ENCODE measurements at places on chromosomes 13 and 19.

- DNase-seq: peak; percentile 68
These were observed 43.1 kb downstream of the CEBPG start for GRCh38 chr19:33416307-33417215.

- DNase-seq: no peak
These were observed 681.3 kb upstream of the SLITRK1 start for GRCh38 chr13:84563611-84564010.

DNA sequence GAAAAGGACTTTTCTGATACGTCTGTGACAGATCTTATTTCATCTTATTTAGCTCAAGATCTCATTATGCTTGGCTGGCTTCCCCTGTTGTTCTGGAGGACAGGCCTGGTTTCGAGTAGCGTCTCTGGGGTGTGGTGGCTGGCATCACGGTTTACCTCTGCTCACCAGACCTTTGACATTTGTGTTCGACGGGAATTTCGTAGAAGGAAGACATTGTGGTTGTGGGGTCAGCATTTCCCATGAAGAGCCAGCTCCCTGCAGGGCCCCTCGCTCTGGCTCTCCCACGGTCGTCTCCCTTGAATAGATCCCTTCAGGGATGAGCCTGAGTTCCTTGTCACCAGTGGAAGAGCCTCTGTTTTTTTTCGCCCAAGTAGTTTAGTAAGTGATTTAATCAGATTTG is 78.6 kb upstream of the TEX29 start:
- no peak for DNase-seq

DNA sequence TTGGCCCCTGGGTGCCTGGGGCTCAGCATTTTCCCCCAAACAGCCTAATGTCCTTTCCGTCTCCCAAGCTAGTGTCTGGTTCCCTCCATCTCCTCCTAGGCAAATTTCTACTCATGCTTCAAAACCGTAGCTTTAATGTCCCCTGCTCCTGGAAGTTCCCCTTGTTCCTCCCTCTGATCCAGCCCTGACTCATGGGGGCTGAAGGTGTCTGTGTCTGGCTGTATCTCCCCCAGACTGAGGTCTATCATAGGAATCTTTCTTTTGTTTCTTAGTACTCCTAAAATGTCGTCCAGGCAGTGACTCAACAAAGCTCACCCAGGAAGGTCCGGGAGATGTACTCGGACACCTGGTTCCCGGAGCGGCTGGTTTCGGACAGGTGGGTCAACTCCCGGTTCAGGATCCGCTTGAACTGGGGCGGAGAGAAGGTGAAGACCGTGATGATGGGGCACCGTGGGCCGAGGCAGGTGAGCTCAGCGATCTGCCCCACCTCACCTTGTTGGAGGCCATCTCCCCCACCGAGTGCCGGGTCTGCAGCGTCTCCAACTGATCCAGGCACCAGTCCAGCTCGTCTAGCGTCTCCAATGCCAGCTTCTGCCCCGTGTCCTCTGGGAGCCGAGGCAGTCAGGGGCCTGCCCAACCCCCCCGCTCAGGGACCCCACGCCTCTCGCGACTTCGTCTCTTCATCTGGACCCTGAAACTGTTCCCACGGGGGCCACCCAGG is 6.2 kb downstream of the PDE4C start:
- DNase-seq: no peak

GRCh38 chr19:54199401-54199800 is 1.3 kb upstream of the RPS9 start:
- no peak for DNase-seq

DNA sequence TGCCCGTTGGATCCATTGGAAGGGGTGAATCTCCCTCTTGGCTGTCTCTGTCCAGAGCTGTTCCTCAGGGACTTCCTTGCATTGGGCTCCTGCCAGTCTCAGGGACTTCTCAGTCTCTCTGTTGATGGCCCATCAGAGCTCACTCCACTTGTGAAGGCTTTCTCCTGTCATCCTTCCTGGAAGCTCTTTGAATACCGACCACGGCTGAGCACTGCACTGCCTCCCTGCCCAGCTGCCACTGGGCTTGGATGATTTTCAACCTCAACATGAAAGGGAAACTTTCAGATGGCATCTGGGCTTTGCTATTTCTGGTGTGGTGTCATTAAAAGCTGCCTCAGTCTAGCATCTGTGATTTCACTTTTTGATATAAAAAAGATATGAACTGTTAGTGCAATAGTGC is 66.1 kb upstream of the ANKRD10 start:
- DNase-seq: no peak

- peak; percentile 90 for DNase-seq
These were observed 11.1 kb upstream of the ARRDC2 start for GRCh38 chr19:17996826-17997316.

DNA sequence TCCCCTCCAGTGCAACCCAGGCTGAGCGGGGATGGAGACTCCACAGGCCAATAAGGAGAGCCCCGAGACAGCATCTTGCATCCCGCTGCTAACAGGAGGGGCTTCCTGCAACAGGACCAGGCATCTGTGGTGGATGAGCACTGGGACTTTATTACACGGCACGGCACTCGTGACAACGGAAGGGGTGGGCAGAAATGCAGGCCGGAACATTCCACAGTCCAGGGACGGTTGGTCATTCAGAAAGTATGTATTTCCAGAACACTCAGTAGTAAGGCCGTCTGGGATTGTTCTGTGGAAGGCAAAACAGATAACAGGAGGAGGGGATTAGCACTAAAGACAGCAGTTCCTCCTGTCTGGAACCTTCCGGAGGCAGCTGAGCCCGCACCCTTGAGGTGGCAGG is 3.3 kb upstream of the TM6SF2 start:
- DNase-seq: no peak

DNA sequence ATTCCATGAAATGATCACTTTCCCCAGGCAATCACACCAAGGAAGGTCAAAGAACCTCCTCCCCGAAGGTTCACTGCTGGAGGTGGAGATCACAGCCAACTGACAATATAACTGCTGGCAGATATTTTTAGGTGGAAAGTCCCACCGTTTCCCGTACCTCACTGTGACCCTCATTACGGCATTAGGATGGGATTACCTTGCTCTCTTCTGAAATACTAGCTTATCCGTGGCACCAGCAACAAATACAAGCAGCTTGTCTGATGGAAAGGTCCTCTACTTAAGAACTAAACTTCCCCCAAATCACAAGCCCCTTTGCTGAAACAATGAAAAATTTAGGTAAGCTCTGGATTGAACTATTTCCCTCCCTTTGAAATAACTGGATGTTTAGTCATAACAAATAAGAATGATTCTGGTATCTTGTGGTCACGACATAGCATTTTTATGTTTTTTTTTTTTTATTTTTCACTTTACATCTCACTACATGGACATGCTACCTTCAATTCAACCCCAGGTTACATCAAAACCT is 178.9 kb downstream of the COL4A1 start:
- DNase-seq: no peak

- no peak for DNase-seq
These were observed 919.9 kb upstream of the MIR17HG start for GRCh38 chr13:90427322-90428272.

GRCh38 chr13:50932091-50932490 is 22.5 kb downstream of the RNASEH2B start:
- DNase-seq: no peak

- no peak for DNase-seq
These were observed 363.5 kb downstream of the PCDH20 start for GRCh38 chr13:61052175-61052574.

GRCh38 chr19:54009440-54009839 is 18.0 kb downstream of the CACNG6 start:
- DNase-seq: no peak

- no peak for DNase-seq
These were observed 36.1 kb downstream of the ZNF787 start for GRCh38 chr19:56084835-56085536.

- no peak for DNase-seq
These were observed 43.1 kb upstream of the CNMD start for GRCh38 chr13:52782471-52783448.

Data from CD4-positive, alpha-beta T cell treated with Interleukin-2 at 100 ng/mL for 4 hours (primary cell).